ENCODE measurements at places on chromosomes 1 and 21. TPM values are rescaled to one million over a fixed set of nuclear protein-coding genes. Genes with fewer than 3 reads are reported as not detected.

MEGF6 gene
- 1.9 TPM for total RNA-seq

OR14K1 gene
- total RNA-seq: not detected

HES4 gene
- total RNA-seq: 26.9 TPM

ATP1A2 gene
- total RNA-seq: 2.9 TPM

PEF1 gene
- 51.5 TPM for total RNA-seq

RCAN1 gene
- total RNA-seq: 17.0 TPM

CFAP57 gene
- 0.49 TPM for total RNA-seq

NKAIN1 gene
- total RNA-seq: 22.5 TPM

ENAH gene
- total RNA-seq: 11.1 TPM

NEK2 gene
- 3.8 TPM for total RNA-seq

ARTN gene
- 0.41 TPM for total RNA-seq

RHCE gene
- 1.2 TPM for total RNA-seq

ERICH3 gene
- total RNA-seq: 0.38 TPM

THEM5 gene
- total RNA-seq: not detected

ZBTB48 gene
- 24.8 TPM for total RNA-seq

TIE1 gene
- 6.1 TPM for total RNA-seq
